Omental fat pad (tissue), 4 donors: ENCODE measurements at places on chromosomes 6 and 20. TPM values are rescaled to one million over a fixed set of nuclear protein-coding genes. Genes with fewer than 3 reads are reported as not detected.
A peak's percentile ranks its signal among the peaks of the same experiment; 100 is the strongest.

DNA sequence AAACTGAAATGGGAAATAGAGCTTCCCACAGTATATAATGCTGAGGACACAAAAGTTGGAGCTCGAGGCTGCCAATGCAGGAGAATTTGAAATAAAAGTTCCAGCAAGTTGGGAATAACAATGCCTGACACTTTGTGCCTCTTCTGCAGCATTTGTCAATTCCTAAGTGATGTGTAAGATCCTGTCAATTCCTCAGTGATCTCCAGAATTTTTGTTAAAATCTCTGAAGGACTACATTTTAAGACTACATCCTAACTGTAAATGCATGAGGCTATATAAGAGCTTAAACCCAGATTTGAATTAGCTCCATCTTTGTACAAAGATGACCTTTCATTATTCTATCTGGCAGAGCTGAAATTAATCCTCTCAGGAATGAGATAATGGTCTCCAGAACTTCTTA is 208.2 kb downstream of the COL12A1 start:
- DNase-seq = no peak

- no peak for DNase-seq
These were observed 2.3 kb downstream of the DNAAF9 start for GRCh38 chr20:3405139-3405538.

DNA sequence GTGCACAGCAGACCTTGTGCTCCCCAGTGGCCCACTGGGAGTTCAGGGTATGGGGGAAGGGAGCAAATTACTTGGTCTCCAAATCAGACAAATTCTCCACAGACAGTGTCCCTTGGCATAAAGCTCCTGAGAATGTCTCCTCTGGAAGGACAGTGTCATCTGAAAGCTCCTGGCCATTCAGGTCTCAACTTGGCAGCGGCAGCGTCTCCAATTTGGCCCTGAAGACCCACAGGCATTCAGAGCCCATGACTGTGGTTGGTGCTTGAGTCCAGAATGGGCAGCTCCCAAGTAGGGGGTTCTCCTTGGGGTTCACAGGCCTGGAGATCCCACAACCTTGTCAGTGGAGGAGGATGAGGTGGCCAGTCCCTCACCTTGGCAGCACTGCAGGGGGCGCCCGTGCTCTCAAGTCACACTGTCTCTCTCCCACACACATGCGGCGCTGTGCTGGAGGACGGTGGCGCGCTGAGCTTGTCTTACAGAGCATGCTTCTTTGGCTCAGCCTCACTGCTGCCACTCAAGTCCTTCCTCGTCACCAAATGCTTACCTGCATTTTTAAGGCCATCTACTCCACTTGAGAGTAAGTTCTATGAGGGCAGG is 20.7 kb downstream of the DYNLRB1 start:
- no peak for DNase-seq

GRCh38 chr20:45392733-45393132 is 14.6 kb upstream of the TP53TG5 start:
- DNase-seq = no peak

DNA sequence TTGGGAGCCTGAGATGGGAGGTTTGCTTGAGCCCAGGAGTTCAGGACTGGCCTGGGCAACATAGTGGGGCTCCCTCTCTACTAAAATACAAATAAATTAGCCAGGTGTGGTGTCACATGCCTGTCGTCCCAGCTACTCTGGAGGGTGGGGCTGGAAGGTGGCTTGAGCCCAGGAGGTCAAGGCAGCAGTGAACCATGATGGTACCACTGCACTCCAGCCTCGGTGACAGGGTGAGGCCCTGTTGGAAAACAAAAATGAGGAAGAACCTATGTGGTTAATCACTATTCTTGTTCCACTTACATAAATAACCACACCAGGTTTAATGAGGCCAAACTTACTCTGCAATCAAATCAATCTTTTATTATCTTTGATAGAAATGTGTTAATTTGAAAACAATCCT is 5.4 kb downstream of the PPDPF start:
- DNase-seq = no peak

GRCh38 chr6:20652299-20653084 is 118.2 kb downstream of the CDKAL1 start:
- DNase-seq = no peak

- DNase-seq = no peak
These were observed 35.8 kb upstream of the SHLD1 start for GRCh38 chr20:5714261-5715041.

DNA sequence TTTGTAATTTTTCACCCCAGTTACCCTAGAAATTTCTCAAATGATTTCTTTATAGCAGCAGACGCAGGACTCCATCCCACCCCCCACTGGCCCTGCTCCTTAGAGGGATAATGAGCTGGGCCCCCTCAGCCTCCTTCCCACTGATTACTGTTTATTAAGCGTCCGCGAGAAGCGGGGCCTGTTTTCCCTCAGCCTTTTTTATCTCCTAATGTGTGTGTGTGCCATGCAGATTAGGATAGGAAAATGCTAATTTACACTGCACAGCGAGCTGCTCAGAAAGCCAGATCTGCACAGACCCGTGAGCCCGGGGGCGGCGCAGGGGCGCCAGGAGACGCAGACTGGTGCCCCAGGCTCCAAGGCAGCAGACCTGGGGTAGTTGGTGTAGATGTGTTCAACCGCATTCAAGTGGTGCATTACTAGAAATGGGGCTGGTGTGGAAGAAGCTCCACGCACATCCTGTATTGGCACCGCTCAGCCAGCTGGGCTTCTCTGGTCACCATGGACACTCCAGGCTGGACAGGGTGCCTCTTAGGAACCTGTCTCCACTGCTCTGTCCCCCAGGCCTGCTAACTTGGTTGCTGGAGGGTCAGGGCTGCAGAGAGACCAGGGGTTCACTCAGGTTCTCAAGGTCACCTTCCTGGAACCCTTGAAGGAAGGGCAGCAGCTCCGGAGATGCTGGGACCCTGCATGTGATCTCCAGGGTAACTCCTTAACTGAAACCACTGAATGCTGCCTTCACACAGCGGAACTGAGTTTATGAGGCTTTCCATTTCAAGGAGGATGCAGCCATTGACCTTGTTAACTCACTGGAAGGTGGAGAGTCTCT is 256.3 kb downstream of the ERMARD start:
- no peak for DNase-seq

DNA sequence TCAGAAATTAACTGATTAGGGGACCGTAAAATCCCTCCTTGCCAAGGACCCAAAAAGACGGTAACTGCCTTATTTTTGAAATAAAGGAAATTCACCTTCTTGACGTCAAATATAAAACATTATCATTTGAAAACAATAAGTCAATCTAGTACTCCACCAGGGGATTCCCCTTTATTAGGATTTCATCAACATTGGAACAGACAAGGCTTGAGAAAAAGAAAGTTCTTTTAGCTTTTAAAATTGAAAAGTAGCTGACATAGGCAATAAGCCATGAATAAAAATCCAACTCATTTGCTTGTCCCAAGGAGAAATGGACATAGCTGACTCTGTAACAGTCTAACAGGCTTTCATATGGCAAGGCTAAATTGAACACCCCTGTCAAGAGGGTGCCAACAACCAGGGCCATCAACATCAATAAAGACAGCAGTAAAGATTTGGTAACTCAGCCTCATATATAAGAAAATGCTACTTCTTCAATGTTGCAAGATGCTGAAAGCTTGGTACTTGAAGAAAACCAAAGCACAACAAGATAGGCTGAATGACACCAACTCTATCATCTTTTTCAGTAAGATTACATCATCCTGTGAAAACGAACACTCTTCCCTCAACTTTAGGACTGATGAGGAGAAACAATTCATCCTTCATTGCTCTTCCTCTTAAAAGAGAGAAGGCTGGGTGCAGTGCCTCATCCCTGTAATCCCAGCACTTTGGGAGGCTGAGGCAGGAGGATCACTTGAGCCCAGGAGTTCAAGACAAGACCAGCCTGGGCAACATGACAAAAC is 121.0 kb upstream of the PRDM1 start:
- DNase-seq = no peak

DNA sequence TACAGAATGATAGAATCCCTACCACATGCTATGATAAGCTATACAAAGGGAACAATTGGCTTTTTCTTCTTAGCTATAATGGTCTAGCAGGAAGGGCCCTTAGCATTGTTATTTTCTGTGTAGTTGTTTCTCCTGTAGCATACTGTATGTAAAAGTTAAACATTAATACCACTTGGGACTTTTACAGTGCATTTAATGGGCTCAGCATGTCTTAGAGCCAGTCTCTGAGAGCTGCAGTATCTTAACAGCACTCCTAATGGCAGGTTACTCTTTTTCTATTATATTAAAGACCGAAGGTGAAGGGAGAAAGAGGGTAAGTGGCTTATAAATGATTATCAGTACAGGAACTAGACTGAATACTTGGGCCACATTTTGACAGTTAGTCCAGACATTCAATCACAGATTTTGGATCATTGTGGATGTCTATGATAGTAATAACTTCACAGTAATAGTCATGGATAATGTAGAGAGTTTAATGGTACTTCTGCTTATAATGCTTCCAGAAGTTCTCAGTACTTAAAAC is 290.7 kb downstream of the PHF3 start:
- DNase-seq = no peak

DNA sequence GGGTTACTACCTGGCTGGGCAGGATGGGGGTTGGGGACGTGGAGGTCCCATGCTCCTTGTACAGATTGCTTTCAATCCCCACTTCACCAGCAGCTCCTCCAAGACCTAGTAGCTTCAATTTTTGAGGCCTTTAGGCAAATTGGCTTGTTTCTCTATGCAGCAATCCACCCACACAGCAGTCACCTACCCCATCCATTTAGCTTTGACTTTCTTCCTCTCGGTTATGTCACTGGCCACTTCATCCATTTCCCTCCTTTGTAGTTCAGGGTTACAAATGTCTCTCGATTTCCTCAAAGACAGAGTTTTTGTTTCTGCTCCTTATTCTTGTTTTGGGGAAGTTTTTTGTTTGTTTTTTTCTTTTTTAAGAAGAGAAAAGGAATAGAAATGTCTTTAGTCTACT is 33.4 kb upstream of the RSPO4 start:
- DNase-seq = no peak

GRCh38 chr6:47278545-47278944 is 31.2 kb downstream of the TNFRSF21 start:
- no peak for DNase-seq

DNA sequence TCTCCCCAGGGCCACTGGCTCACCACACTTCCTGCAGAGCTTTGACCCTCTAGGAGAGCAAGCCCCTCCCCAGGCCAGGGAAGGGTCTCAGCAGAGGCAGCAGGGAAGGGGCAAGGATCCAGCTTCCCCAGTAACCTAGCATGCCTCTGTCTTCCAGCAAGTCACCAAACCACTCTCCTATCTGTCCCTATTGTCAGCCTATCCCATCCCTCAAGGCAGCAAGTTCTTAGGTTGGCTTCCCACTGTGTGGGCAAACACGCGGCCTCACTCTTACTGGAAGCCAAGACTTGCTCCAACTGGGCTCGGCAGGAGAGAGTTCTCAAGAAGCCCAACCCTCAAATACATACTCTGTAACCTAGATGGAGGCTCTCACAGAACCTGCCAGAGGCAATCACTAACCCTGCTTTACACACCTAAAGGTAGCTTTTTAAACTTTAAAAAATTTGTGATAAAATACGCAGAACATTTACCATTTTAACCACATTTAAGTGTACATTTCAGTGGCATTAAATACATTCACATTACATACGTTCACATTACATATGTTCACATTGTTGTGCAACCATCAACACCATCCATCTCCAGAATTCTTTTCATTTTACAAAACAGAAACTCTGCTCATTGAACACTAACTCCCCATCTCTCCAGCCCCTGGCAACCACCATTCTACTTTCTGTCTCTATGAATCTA is 58.5 kb downstream of the MRPL14 start:
- DNase-seq = no peak

- no peak for DNase-seq
These were observed 122.6 kb downstream of the GPX5 start for GRCh38 chr6:28648035-28648877.

DNA sequence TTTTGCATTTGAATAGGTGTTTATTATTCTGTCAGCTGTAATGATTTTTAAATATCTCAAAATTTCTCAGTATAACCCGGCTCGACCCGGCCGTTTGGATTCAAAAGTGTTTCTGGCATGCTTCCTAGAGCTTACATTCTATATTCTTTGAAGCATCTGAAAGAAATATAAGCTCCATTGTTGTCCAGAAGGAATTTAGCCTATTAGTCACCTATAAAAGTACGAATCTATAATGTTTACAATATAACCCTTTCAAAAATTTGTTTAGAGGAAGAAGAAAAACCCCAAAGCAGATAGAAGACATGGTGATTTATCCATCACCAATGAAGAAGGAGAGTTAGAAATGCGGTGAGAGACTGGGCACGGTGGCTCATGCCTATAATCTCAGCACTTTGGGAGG is 22.3 kb upstream of the HECA start:
- no peak for DNase-seq

GRCh38 chr6:152338335-152339125 is 298.6 kb downstream of the SYNE1 start:
- peak; percentile 43 for DNase-seq

DNA sequence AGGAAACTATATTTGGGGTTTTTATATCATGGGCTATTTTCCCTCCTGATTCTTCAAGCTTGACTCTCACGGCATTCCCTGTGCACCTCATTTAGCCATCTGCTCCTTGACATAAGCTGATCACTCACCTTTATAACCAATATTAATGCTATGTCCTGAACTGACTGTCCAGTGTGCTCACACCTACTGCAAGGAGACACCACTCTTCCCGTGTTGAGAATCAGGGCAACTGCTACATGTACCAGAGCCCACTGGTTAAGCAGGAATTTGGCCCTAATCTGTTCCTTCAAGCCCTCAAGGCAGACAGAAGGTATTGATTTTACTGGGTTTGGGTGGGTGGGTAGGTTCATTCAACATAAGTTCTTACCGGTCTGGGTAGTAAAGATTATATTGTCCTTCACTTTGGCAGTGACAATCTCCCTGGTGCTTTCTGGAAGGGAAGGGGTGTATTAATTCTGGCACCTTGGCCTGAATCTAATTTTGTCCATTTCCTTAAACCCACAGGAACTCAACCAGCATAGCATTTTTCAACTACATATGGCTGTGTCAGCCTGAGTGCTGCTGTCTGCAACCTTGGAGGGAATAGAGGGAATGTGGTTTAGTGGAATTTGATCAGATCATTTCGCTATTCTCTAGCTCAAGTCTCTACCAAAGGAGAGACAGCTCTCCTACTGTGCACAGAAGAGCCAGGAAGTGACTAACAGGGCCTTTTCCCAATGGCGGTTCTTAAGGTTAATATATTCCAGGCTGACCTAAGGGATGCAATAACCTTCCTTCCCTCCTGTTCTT is 293.2 kb downstream of the BTBD9 start:
- no peak for DNase-seq

Gene CTCFL
- total RNA-seq = not detected

Gene PRICKLE4
- 11.7 TPM for total RNA-seq

Gene PRL
- total RNA-seq = not detected

Gene NHLRC1
- total RNA-seq = 3.1 TPM

Gene PPIL4
- 21.7 TPM for total RNA-seq

Gene WFDC2
- total RNA-seq = 3.0 TPM

Gene C6orf118
- total RNA-seq = not detected

Gene GPR6
- not detected for total RNA-seq

Gene RNF217
- total RNA-seq = 34.6 TPM

Gene ADIG
- not detected for total RNA-seq

Gene PTP4A1
- total RNA-seq = 42.2 TPM

Gene THBS2
- 76.3 TPM for total RNA-seq
